ENCODE measurements at places on chromosomes 12 and 14.

DNA sequence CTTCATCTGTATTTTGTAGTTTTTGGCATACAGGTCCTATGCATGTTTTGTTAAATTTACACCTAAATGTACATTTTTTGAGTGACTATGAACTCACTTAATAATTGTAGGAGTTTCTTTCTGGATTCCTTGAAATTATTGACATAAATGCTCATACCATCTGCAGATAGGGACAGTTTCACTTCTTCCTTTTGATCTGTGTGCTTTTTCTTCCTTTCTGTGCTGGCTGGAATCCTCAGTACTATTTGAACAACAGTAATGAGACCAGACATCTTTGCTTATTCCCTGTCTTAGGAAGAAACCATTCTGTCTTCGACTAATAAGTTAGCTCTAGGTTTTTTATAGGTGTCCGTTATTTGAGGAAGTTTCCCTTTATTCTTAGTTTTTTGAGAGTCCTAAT is 110.3 kb downstream of the ADGRD1 start:
- DNase-seq = no peak

DNA sequence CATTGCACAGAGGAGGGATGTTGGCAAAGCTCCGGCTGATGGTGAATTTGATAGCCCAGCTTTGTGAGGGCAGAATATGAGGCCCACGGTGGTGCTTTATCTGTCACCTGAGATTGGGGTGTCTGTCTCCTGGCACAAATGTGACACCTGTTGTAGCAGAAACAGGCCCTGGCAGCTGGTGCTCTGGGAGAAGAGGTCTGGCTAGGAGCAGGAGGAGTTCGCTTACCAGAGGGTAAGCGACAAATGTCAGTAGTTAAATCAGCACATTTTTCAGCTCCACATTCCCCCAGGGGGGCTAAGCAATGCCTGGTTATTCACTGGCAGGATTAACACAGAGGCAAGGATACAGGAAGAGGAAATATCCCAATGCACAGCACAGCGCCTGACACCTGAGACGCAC is 71.1 kb downstream of the B4GALNT3 start:
- DNase-seq = no peak

- no peak for DNase-seq
These were observed 4.4 kb downstream of the NACA start for GRCh38 chr12:56720731-56721151.

DNA sequence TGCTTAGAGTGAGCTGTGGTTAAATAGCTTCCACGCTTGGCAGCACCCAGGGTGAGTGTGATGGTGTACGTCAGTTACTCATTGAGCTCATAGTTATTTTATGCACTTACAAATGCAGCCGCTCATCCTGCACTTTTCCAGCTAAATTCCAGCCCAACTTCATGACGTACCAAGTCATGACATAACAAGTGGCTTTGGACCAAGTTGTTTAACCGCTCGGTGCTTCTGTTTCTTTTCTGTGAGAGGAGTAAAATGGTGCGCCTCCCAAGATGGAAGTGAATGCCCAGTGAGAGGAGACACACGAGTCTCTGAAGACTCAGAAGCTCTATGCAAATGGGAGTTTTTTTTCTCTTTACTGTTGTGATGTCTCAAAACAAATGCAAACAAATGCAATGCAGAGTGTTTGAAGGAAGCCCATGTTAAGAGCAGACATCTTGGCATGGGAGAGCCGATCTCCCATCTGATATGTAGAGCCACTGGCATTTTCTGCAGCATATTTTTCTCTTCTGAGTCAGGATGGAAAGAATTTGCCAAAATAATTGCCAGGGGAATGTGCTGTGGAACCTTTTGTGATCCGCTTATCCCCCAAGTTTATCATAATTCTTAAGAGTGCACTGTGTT is 72.2 kb downstream of the FBXW8 start:
- DNase-seq = peak; percentile 26

DNA sequence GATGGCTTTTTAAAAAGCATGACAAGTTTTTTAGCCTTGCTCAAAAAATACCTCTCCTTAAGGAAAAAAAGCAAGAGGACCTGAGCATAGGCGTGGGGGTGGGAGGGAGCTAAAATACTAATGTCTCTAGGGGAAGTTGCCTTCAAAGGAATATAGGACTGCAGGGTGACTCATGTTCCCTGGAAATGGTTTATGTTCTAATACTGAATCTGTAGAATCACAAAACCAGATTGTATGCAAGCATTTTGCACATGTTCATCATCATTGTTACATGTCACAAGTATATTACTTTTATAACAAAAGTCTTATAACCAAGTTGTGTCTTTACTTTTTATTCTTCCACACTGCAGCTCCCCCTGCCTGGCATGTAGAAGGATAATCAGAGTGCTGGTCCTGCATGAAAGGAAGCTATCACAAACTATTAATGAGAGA is 36.6 kb downstream of the GPR135 start:
- DNase-seq = peak; percentile 68

GRCh38 chr12:1737652-1738286 is 46.9 kb downstream of the ADIPOR2 start:
- DNase-seq = no peak

DNA sequence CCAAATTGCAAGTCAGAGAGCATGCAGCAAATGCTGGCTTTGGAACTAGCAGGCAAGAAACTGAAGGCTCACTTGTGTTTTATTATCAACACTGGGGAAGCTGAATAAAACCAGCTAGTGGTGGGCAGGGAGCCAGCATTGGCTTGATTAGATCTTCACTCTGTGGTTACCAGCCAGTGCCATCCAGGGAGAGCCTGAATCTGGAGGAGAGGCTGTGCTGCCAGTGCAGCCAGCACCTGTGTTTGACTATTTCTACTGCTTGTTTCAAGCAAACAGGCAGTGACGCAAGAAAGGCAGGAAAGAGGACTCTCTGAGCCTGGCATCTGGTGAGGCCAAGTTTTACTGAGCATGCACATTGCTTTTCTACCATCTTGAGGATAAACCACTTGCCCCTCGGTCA is 247.0 kb downstream of the PHLDA1 start:
- DNase-seq = no peak

DNA sequence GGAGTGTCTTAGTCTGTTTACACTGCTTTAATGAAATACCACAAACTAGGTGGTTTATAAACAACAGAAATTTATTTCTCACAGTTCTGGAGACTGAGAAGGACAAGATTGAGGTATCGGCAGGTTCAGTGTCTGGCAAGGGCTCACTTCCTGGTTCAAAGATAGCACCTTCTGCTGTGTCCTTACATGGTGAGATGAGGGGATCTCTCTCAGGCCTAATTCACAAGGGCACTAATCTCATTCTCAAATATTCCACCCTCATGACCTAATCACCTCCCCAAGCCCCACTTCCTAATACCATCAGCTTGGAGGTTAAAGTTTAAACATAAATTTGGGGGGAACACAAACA is 35.0 kb upstream of the PLEK2 start:
- DNase-seq = no peak

DNA sequence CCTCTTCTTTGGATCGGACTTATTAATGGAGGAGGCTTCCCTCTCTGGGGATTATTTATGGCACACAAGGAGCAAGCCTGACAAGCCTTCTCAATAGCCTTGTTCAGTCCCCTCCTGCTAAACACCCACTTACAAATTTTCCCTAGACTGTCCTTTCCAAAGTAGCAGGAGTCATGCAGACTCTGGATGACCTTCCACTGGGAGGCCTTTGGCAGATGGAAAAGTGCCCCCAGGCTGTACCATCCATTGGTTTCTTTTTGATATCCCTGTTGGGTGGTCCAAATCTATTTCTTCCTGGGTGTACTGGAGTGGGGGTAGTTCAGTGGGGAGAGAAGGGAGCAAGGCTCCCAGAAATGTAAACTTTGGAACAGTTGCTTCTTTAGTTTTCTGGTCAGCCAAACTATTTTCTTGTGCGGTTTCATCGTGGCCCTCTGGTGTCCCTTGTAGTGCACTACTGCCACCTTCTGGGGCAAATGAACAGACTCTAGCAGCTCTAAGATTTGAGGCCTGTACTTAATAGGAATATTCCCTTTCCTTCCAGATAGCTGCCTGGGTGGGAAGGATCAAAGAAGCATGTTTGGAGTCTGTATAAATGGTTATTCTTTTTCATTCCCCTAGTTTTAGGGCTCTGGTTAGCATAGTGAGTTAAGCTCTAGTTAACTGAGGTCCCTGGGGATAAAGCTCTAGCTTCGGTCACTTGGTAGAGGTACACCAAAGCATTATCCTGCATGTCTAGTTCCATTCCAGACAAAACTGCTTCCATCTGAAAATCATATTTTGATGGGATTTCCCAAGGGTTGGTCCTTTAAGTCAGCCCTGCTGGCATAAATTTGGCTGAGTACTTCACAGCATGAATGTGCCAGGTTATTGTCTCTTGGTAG is 409.5 kb downstream of the SLC6A15 start:
- peak; percentile 87 for DNase-seq

GRCh38 chr12:92136965-92137721 is 8.5 kb downstream of the BTG1 start:
- DNase-seq = peak; percentile 87
